ENCODE measurements at places on chromosomes 5 and 9. TPM values are rescaled to one million over a fixed set of nuclear protein-coding genes. Genes with fewer than 3 reads are reported as not detected.

Gene IRX1
- total RNA-seq, result not detected

Gene COMMD10
- 37.9 TPM for total RNA-seq

Gene PCDHA13
- total RNA-seq, result 1.0 TPM

Gene FOXD4
- 0.23 TPM for total RNA-seq

Gene GLDC
- 4.0 TPM for total RNA-seq

Gene PITX1
- 41.5 TPM for total RNA-seq

Gene EGFL7
- total RNA-seq, result 42.3 TPM

Gene TLR4
- 0.33 TPM for total RNA-seq

Gene HEMGN
- not detected for total RNA-seq

Gene RETREG1
- 0.74 TPM for total RNA-seq

Gene PCDHB1
- total RNA-seq, result 0.05 TPM

Gene TRIM7
- 25.8 TPM for total RNA-seq

Data from Panc1 (cell line).